Activated T-cell treated with anti-CD3 and anti-CD28 coated beads, Interleukin-2, amount 50 U/mL, for 72 hours (primary cell): ENCODE measurements at places on chromosomes 11 and 22.

- no peak for DNase-seq
Observed at GRCh38 chr11:99260696-99261095, 239.9 kb downstream of the CNTN5 start.

- no peak for DNase-seq
Observed at GRCh38 chr11:128790196-128790595, 76.9 kb downstream of the KCNJ1 start.

- no peak for DNase-seq
Observed at GRCh38 chr22:40955571-40955970, 4.4 kb downstream of the RBX1 start.

GRCh38 chr11:116129456-116129855, 625.2 kb upstream of the CADM1 start:
- no peak for DNase-seq

GRCh38 chr11:57596266-57596885, 1.1 kb upstream of the SERPING1 start:
- no peak for DNase-seq

- DNase-seq, result no peak
Observed at GRCh38 chr11:76861490-76861953, 804 bp downstream of the ACER3 start.

- DNase-seq, result no peak
Observed at GRCh38 chr11:117720061-117720511, 76.9 kb downstream of the DSCAML1 start.

- DNase-seq, result no peak
Observed at GRCh38 chr22:35445933-35446332, 46.0 kb downstream of the MCM5 start.

GRCh38 chr11:111416231-111416960, 37.3 kb upstream of the POU2AF1 start:
- DNase-seq, result no peak

DNA sequence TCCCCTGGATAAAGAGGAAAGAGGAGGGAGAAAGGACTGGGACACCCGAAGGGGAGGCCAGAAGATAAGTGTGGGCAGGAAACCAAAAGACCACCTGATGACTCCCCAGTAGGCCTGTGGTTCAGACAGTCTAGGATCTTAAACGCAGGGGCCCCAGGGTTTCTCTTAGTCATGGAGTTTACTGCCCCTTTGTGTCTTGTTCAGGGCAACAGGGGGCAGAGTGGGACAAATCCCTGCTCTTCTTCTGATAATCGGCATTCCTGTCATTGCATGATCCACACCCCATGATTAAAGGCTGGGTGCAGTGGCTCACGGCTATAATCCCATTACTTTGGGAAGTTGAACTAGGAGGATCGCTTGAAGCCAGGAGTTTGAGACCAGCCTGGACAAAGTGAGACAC, 4.7 kb upstream of the TMPRSS13 start:
- DNase-seq, result peak; percentile 46

GRCh38 chr11:122192634-122193255, 76.7 kb upstream of the BLID start:
- peak; percentile 26 for DNase-seq

DNA sequence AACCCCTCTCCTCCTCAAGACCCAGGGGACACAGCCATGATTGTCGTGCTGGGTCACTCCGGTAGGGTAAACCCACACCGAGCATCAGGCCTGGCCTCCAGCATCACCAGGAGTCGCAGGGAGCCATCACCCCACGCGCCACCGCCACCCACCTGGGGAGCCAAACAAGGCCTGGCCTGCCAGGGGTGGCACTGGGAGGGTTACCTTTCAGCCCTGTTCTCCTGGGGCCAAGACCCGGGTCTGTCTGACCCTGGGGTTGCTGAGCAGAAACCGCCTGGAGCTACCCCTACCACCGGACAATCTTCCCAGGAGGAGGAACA, 39.3 kb upstream of the NNMT start:
- DNase-seq, result no peak

DNA sequence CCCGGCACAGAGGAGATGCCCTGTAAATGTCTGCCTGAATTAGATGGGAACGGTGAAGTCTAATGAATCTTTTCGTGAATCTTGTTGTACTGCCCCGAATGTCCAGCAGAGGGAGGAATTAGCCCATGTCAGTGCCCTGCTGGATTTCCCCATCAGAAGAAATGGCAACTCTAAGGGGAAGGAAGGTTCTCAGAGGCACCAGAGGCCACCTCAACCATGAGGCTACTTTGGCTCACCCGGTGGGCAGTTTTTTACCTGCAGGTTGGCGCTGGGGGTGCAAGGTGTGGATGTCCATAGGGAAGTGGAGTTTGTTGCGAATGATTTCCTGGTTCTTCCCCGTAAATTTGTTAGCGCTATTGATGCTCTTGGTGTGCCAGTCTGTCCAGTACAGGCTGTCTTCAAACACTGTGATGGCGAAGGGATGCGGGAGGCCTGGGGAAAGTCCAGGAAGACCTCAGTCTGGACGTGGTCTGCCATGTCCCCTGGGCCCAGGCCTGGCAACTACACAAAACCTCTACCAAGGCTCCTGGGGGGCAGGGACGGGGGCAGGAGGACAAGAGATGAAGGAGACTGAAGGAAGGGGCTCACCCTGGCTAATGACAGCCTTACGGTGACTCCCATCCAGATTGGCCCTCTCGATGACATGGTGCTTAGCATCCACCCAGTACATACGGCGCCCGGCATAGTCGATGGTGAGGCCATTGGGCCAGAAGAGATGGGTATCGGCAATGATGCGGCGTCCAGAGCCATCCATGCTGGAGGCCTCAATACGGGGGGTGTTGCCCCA, 28.5 kb downstream of the LRP4 start:
- peak; percentile 80 for DNase-seq

DNA sequence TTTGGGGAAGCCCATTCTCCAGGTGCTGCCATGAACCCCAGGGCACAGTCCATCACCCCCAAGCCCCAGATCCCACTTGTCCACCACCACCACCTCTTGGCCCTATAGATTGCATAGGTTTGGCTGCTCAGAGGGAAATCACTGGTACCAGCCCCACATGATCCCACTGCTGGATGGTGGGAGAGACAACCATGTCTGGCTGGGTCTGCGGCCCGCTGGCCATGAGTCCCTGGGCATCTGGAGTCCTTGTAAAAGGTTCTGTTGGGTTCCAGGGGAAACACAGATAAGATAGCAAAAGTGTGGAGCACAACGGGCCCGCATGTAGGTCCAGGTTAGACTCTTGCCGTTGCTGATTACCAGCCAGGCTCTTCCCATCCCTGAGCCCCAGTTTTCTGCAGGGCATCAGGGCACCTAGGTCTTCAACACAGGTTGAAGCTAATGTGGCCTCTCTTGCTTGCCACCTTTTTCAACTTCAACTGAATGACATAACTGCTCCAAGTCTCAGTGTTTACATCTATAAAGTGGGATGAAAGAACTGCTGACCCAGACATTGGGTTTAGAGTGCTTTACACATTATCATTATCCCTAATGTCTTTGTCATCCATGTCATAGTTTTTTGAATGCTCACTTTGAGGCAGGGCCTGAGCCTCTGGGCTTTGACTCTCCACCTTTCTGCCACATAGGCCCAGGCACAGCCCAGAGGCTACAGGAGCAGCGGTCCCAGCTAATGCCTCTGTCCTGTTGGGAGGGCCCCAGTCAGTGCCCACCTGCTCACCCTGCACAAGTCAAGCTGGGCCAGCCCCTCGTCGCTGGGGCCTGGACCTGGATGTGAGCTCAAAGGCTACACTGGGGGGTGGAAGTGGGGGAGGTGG, 1.0 kb upstream of the TANGO2 start:
- DNase-seq, result no peak

GRCh38 chr11:59069087-59069486, 17.0 kb upstream of the GLYATL1B start:
- no peak for DNase-seq

- DNase-seq, result peak; percentile 13
Observed at GRCh38 chr11:56841210-56841810, 92.8 kb upstream of the OR9G4 start.

DNA sequence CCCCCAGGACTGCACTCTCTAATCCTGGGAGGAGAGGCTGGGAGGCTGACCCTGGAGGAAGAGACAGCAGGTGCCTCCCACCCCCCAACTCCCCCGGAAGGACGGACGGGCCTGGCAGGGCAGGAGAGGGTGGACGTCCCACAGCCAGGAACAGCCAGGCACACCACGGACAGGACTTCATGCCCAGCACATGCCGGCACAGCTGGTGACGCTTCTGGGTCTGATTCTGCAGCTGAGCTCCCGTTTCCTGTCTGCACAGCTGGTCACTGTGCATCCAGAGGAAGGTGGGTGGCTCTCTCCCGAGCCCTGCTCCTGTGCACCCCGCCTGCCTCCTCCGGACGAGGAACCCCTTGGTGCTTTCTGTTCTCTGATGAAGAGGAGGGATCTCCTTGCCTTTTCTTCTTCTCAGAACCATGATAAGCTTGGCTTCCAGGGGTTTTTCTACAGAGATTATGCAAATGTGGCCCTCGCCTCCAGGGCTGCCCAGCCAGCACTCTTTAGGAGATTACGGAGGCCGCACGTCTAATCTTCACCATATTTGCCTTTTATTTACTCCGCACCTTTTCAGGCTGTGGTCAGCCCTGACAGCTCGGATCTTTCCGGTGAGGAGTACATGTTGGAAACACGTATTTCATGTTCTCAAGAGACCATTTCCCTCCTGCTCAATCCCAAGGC, 1295.8 kb downstream of the BRD1 start:
- DNase-seq, result no peak

- DNase-seq, result no peak
Observed at GRCh38 chr11:72609476-72609875, 64.7 kb downstream of the PDE2A start.

- DNase-seq, result no peak
Observed at GRCh38 chr11:16346975-16347374, 9.4 kb downstream of the SOX6 start.

DNA sequence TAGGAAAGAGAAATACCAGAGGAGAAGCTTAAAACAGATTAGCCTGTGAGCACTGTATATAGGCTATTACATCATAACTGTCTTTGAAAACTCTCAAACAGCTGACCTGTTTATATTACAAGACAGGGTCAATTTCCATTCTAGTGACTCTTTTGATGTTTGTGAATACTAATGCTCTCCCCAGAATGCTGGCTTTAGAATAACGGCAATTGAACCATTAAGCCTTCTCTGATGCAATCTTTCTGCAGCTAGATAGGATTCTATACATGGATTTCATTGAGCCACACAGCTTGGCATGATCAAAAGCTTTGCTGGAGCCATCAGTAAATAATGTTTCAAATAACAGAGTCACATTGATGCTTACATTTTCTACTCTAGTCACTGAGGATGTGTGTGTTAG, 122.7 kb upstream of the FAT3 start:
- DNase-seq, result no peak

GRCh38 chr11:45045683-45046471, 95.2 kb upstream of the TP53I11 start:
- peak; percentile 36 for DNase-seq

GRCh38 chr22:36406721-36407120, 19.0 kb upstream of the MYH9 start:
- DNase-seq, result no peak

- DNase-seq, result no peak
Observed at GRCh38 chr11:14454861-14455632, 44.6 kb downstream of the COPB1 start.

DNA sequence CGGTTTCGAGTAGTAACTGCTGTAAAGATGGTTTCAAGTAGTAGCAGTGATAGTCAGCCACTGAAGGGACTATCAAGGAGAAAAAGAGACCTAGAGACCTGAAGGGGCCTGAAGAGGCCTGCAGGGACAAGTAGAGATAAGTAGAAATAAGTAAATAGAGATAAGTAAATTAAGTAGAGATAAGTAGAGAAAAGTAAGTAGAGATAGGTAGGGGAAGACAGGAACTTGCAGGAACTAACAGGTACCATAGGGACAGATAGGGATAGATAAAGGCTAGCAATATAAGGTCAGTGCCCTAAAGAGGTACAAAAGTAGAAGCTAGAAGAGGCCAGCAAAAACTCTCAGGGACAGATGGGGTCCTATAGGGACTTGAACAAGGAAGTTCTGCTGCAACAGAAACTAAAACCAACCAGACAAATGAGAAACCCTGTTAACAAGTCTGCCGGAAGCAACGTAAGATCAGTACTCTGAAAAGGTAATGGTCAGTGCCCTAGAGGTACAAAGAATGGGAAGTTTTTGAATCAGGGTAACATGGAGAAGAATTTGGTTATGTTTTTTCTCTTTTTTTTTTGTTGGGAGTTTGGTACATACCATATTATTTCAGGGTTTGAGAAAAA, 9.6 kb upstream of the SC5D start:
- no peak for DNase-seq

- no peak for DNase-seq
Observed at GRCh38 chr11:79170321-79170720, 270.5 kb downstream of the TENM4 start.

DNA sequence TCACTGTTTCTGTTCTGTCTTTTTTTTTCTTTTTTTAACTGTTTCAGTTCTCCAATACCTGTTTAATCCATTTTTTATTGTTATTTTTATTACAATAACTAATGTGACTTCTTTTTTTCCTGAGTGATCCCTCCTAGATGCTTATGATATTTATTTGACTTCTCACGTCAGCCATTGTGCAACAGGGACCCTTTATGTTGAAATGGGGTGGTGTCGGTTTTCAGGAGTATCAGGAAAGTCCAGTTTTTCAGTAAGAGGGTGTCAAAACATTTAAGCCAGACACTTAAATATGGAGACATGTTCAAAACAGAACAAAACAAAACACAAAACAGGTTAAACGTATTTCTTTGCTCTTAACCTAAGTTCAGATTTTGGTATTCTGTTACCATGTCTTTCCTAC, 418.8 kb downstream of the DYNC2H1 start:
- DNase-seq, result no peak

GRCh38 chr22:34334893-34335292, 414.6 kb upstream of the LARGE1 start:
- DNase-seq, result no peak

DNA sequence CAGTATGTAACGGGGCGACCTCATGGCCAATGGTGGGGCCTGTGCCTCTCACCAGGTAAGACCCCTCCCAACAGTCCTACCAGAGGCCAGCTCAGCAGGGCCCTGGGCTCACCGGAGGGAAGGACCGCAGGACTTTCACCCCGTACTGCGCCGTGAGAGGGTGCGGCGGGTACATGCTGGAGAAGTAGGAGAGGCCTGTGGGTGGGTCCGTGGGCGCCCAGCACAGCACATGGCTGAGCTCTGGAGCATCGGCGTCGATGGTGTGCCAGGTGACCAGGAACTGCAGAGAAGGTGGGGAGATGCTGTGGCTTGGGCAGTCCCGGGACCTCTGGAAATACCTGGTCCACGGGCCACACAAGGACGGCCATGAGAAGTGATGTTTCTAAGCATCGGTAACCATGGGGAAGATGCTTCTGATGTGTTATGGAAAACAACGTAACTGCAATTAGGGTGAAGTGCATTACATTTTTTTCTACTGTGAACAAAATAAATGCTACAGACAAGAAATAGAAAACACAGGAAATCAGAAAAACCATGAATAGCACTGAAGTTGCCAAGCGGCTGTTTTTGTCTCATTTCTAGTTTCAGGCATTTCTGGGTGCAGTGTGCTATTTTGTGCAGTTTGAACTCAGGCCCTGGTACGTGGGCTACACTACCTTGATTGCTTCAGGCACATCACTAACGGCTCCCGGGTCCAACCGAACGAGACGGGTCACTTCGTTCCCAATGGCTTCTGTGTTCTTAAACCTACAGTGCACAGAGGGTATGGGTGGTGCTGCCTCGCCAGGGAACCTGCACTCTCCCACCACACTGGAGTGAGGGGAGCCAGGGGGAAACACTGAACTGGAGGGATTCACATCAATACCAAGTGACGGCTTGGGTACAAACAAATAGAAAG, 46.5 kb upstream of the SERPIND1 start:
- DNase-seq, result no peak

GRCh38 chr11:117976445-117976844, 9.7 kb upstream of the IL10RA start:
- no peak for DNase-seq
